ENCODE measurements at places on chromosomes 12 and 14.

GRCh38 chr12:45260104-45260815, 44.4 kb downstream of the ANO6 start:
- DNase-seq = no peak

DNA sequence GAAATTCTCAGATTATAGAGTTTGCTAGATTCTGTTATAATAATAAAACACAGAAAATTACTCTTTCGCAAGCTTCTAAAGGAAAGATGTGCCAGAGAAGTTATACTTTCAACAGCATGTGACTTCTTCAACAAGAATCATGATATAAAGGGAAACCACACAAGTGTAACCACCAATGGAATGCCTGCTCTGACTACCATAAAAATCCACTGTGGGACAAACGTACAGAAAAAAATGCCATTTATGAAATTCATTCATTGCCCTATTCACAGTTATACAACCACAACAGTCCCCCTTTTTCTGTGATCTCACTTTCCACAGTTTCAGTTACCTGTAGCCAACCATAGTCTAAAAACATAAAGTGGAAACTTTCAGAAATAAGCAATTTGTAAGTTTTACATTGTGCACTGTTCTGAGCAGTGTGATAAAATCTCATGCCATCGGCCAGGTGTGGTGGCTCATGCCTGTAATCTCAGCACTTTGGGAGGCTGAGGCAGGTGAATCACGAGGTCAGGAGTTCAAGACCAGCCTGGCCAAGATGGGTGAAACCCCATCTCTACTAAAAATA, 3.2 kb downstream of the CATSPERB start:
- no peak for DNase-seq

DNA sequence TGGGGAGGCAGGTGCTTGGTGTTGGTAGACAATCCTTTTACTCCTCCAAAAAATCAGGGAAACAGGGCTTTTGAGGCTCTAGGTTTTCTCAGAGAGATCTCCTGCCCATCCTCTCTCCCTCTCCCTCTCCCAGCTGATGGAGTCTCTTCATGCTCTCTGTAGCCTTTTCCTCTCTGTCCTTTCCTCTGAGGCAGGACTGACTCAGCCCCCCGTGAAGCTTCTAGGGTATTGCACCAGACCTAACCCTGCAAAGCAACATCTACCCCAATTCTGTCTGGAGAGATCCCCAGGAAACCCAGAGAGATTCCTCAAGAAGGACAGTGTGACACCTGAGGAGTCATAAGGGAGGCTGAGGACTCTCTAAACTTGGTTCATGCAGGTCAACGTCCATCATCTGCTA, 66.4 kb downstream of the CRACR2A start:
- no peak for DNase-seq

DNA sequence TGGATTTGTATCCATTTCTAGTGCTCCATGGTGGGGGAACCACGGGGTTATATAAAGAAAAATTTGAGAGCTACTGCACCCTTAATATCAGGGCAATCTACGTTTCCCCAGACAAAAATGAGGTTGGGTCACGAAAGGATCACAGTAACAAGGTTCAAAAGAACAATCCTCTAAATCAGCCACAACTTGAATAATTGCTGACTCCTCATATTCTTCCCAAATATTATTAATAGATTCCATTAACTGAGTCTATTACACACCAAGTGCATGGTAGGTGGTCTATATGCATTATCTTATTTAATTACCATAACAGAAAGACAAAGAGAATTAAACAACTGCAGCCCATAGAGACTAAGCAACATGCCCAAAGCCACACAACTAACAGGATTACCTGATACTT, 438.2 kb downstream of the ETNK1 start:
- DNase-seq = no peak

GRCh38 chr14:99041820-99042174, 230.2 kb downstream of the BCL11B start:
- DNase-seq = no peak

DNA sequence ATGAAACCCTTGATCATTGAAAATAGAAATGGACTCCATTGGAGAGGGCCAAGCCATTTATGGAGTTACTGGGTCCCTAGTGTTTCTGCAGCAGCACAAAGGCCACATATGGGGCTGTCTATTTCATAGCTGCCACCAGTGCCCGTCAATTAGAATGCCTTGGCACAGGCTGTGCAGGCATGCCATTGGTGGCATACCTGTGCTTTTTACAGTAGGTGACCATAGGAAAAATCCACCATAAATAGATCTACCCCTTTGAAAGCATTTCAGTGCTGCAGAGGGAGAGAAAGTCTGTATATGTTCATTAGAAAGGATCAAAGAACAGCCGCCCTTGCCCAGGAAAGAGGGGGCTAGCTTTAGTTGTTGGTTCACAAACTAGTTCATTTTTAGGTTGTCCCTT, 13.1 kb downstream of the MYBPC1 start:
- DNase-seq = no peak

- no peak for DNase-seq
Observed at GRCh38 chr12:51907083-51907855, at the start of gene ACVRL1. TSS of gene ACVRL1 (plus strand) at chr12:51907504. CDS start at chr12:51912475, 4,971 bp downstream.

DNA sequence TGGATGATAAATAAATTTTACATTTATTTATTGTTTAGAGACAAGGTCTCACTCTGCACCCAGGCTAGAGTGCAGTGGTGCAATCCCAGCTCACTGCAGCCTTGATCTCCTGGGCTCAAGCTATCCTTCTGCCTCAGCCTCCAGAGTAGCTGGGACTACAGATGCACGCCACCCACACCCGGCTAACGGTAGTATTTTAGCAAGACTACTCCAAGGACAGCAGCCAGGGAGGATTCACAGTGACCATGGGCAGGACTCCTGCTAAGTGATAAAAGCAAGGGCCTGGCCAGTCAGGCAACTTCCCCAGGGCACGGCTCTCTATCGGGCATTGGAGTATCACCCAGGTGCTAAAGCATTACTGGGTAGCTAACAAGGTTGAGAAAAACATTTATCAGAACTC, 55.4 kb downstream of the ARL6IP4 start:
- no peak for DNase-seq

GRCh38 chr14:61326847-61327246, 5.5 kb downstream of the PRKCH start:
- no peak for DNase-seq

- no peak for DNase-seq
Observed at GRCh38 chr12:41907550-41907949, 237.1 kb downstream of the GXYLT1 start.

- no peak for DNase-seq
Observed at GRCh38 chr14:79510659-79511058, 700.6 kb downstream of the DIO2 start.

- no peak for DNase-seq
Observed at GRCh38 chr14:21781543-21781942, 107.9 kb upstream of the OR4E1 start.

GRCh38 chr14:52988139-52988538, 37.3 kb upstream of the FERMT2 start:
- no peak for DNase-seq

GRCh38 chr12:1915082-1915968, 3.1 kb downstream of the CACNA2D4 start:
- DNase-seq = no peak

DNA sequence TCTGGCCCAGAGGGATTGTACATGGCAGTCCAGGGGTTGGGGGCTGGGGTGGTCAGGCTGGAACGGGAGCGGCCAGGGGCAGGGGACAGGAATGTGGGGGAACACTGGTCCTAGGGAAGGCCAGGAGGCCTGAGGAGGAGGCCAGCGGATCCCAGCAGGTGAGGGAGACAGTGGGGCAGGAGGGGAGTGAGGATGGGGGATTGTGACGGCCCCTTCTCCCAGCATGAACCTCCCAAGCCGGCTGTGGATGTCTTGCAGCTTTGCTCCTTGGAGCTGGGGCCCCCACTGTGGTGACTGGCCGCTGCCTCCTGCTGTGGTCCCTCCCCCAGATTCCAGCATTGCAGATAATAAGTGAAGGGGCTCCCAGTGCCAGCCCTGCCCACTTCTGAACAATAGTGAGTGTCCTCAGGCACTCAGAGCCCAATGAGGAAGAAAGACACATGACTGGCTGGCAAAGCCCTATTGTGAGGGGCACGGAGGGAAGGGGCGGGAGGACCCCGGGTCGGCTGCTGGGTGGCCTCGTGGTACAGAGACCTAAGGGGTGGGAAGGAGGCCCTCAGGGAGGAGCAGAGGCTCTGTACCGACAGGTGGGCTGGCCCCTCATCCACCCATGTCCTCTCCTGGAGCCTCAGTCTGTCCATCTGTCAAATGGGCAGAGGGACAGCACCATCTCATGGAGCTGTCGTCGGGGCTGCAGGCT, 215.0 kb downstream of the KIF26A start:
- no peak for DNase-seq

DNA sequence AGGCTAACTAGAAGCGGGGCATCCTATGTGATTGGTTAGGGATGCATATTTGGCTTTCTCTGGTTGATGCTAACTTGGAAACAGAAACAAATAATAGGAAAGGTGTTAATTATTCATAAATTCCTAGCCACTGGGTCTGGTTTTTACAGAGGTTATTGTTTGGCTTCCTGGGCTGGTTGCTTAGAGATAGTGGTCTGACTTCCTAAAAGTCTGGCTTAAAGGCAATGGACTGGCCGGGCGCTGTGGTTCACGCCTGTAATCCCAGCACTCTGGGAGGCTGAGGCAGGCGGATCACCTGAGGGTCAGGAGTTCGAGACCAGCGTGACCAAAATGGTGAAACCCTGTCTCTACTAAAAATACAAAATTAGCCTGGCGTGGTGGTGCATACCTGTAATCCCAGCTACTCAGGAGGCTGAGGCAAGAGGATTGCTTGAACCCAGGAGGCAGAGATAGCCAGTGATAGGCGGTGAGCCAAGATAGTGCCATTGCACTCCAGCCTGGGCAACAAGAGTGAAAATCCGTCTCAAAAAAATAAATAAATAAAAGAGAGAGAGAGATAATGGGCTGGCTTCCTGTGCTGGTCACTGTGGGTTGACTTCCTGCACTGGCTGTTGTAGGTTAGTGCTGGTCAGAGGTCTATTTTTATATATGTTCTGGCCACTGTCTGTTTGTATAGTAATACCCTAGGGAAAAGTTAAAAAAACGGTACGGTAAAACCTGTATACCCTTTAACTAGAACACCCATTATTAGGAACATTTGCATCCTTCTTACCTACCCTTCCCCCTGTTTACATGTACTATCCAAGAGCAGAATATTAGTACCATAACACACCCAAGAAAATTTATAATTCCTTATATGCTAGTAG, 24.1 kb downstream of the OR6S1 start:
- DNase-seq = no peak

GRCh38 chr12:75137896-75138295, 71.7 kb downstream of the KCNC2 start:
- DNase-seq = no peak

GRCh38 chr12:57096748-57097553, 8.0 kb downstream of the NAB2 start:
- DNase-seq = no peak

DNA sequence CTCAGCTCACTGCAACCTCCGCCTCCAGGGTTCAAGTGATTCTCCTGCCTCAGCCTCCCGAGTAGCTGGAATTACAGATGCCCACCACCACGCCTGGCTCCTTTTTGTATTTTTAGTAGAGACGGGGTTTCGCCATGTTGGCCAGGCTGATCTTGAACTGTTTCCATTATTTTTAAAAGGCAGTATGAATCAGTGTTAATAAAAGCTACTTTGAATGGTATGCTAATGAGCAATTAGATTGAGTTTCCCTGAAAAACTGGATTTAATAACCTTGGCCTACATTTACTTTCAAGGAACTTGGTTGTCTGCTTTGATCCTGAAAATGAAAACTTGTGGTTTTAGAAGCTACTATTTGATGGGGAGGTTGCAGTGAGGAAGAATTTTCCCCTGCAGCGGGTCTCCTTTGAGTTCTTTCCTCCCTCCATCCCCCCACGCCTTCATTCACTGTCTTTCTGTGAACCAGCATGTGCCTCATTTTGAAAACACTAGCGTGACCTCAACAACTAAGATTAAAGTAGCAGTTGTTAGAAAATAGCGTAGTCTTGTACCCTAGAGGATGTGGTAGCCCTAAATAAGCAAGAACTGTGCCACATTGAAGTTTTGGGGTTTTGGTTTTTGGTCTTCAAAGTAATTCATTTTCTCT, 17.8 kb upstream of the RPS6KA5 start:
- no peak for DNase-seq

GRCh38 chr12:57190037-57190436, 26.6 kb upstream of the NXPH4 start:
- DNase-seq = peak; percentile 44

- no peak for DNase-seq
Observed at GRCh38 chr12:105480162-105480561, 149.7 kb downstream of the C12orf75 start.

- DNase-seq = no peak
Observed at GRCh38 chr12:1093166-1093751, 102.2 kb downstream of the ERC1 start.

GRCh38 chr12:95185854-95186253, 31.4 kb downstream of the FGD6 start:
- no peak for DNase-seq

DNA sequence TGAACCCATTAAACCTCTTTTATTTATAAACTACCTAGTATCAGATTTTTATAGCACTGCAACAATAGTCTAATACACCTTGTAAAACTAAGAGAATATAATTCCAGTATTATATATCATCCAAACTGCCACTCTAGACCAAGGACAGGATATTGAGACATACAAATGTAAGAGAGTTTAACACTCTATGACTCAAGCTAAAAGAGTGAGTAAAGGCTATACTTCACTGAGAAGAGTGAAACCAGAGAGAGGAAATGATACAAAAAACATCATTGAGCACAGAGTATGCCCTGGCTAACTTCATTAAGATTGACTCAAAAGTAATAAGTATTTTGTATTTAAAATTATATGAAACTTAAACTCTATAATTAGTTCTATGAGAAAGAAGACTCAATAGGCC, 1951.9 kb upstream of the SEL1L start:
- no peak for DNase-seq

GRCh38 chr14:65650826-65651225, 238.3 kb downstream of the FUT8 start:
- no peak for DNase-seq

DNA sequence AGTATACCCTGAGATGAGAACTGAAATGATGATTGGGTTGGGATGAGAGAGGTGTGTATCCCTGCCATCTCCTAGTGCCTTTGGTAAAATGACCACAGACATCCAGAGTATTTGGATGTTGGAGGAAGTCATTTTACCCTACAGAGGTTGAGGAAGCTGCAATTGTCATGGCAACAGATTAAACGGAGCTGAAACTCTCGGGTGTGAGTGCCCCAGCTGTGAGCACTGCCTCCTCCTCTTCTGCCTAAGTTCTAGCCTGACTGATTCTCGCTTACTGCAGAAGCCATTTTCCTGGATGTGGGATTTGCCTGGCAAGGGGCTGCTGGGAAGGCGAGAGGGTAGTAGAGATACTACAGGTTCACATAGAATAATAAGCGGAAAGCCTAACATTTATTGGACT, 10.3 kb upstream of the PPP4R4 start:
- DNase-seq = no peak

- peak; percentile 19 for DNase-seq
Observed at GRCh38 chr12:119412811-119413794, 78.6 kb downstream of the CCDC60 start.

- DNase-seq = no peak
Observed at GRCh38 chr12:104906695-104907094, 51.4 kb downstream of the SLC41A2 start.

Data from amygdala (tissue), 56 donors.